ENCODE measurements at places on chromosomes 7 and 10.

DNA sequence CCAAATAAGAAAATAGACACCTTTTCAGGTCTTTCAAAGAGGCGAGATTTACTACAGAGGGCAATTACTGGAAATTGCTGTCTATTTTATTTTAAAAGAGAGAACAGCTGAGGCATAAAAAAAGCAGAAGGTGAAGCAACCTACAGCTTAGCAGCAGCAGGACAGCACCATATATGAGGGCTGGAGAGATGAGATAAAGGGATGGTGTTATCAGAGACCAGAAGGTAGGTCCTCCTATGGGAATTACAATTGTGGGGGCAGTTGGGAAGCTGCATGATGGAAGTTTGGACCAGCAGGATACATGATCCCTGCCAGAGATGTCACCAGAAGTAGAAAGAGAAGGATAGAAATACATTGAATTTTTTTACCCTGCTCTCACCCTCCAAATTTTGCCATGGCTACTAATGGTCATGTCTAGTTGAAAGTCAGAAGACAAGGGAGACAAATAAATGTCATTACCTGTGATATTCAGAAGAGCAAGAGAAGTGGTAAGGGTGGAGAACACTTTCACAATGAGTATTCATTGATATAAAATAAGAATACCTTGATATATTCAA, 77.2 kb upstream of the CALCR start:
- DNase-seq = no peak

- DNase-seq = no peak
Observed at GRCh38 chr10:8344756-8345155, 290.3 kb downstream of the GATA3 start.

GRCh38 chr10:112979927-112980326, 29.9 kb downstream of the TCF7L2 start:
- DNase-seq = no peak

GRCh38 chr7:143415742-143416397, 7.2 kb upstream of the EPHA1 start:
- no peak for DNase-seq

GRCh38 chr7:98329100-98329790, 47.8 kb downstream of the BRI3 start:
- no peak for DNase-seq

DNA sequence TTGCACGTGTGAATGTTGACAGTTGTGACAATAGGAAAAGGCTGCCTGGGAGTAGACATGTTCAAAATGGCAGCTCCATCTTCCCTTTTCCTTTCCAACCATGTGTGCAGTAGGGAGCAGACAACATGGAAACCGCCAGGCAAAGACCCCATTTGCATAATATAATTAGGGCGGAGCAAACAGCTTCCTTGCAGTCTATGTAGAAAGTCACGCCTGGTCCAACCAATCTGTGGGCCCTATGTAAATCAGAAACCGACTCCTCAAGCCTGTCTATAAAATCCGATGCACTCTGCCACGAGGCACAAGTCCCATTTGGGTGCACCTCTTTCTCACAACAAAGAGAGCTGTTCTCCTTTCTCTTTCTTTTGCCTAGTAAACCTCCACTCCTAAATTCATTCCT, 19.6 kb downstream of the NEBL start:
- DNase-seq = no peak

GRCh38 chr7:25389489-25390106, 161.3 kb upstream of the NPVF start:
- no peak for DNase-seq

GRCh38 chr10:52649511-52649910, 123.1 kb downstream of the MBL2 start:
- no peak for DNase-seq

- DNase-seq = no peak
Observed at GRCh38 chr7:36736899-36737211, 12.6 kb upstream of the AOAH start.

DNA sequence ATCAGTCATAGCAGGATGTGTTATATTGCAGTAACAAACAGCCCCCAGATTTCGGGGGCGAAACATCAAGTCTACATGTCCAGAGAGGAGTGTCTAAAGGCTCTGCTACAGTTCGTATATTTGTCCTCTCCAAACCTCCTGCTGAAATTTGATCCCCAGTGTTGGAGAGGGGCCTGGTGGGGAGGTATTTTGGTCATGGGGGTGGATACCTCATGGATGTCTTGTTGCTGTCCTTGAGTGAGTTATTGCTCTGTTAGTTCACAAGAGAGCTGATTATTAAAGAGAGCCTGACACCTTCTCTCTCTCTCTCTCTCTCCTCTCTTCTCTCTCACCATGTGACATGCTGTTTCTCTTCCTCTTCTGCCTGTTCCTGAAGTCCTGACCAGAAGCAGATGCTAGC, 343.7 kb downstream of the TCERG1L start:
- DNase-seq = no peak

- DNase-seq = no peak
Observed at GRCh38 chr10:23994459-23995046, 214.4 kb upstream of the KIAA1217 start.

DNA sequence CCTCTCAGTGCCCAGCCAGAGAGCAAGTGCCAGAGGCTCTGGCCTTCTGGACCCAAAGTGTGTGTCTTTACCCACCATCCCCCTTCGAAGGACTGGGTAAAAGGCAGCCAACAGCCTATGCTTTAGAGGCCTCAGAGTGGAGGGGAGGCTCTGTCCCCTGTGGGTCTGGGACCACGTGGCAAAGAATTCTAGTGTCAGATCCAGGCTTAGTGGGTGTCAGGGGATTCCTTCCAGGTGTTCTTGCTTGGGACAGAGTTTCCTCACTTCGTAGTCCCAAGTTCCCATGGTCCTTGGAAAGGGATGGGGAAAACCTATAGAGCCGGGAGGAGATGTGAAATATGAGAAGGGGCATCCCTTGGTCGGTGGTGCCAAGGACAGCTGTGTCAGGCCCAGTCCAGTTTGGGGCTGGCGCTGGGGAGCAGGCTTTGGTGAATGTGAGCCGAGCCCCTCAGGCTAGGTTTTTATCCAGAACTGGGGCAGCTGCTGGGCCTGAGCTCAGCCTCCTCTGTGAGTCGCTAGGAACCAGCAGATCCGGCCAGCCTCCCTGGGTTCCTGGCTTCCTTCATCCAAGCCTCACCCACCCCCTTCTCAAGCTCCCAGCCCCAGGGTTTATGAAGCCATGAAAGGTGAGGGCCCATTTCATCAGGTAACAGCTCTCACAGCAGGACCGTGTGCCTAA, 71.2 kb downstream of the C10orf105 start:
- no peak for DNase-seq

DNA sequence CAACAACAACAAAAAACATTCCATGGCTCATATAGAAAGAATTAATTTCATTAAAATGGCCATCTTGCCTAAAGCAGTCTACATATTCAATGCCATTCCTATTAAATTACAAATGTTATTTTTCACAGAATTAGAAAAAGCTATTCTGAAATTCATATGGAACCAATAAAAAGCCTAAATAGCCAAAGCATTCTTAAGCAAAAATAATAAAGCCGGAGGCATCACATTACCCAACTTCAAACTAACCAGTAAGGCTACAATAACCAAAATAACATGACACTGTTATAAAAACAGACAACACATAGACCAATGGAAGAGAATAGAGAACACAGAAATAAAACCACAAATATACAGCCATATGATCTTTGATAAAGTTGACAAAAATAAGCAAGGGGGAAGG, 330.4 kb downstream of the KIF20B start:
- no peak for DNase-seq

DNA sequence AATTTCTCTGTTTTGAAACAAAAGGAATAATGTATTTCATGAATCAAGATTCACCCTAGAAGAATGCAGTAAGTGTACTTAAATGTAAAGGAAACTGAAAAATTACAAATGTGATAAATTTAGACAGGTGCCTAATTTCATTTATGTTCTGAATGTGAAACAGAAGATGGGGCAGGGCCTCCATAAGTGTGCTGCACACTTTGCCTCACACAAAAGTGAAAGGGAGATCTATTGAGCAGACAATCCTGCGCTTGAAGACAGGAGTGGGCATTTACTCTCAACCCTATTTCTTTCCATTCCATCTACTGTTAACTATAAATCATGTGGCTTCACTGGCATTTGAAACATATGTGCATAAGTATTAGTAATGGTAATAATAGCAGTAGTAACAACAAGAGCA, 36.2 kb downstream of the GNG11 start:
- DNase-seq = no peak

GRCh38 chr10:8485032-8485431, 430.5 kb downstream of the GATA3 start:
- DNase-seq = no peak

Data from NCI-H187 (cell line).